Left ventricle myocardium inferior (tissue), 1 donor: ENCODE measurements at places on chromosomes 11 and 22.

DNA sequence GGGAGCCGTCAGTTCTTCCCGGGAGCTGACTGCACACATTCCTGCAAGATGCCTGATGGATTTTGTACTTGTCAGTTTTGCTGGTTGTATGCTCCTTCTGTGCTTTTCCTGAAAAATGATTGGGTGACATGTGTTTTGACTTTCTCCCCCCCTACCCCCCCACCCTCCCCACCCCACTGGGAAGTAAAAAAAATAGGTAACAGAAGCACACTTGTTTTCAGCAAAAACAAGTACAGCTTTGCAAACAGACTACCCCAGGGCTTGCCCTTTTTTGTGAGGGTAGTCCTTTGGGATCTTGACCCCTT, 1.1 kb downstream of the PPFIA1 start:
- DNase-seq = no peak

DNA sequence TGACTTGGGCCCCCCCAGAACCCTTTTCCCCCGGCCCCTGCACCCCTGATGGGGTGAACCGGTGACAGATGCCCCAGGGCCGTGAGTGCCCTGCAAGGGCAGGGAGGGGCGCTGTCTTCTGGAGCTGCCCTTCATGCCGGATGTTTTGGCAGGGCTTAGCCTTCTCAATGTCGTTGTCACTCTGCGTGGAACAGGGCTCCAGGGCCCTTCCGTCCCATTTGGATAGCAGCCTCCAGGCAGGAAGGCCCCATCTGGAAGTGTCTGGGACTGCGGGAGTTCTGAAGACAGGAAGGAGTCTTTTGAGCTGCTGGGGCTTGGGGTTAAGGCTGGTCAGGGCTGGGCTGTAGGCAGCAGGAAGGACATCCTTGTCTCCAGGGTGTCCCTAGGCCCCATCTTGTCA, 4.6 kb downstream of the FRMD8 start:
- peak; percentile 57 for DNase-seq

DNA sequence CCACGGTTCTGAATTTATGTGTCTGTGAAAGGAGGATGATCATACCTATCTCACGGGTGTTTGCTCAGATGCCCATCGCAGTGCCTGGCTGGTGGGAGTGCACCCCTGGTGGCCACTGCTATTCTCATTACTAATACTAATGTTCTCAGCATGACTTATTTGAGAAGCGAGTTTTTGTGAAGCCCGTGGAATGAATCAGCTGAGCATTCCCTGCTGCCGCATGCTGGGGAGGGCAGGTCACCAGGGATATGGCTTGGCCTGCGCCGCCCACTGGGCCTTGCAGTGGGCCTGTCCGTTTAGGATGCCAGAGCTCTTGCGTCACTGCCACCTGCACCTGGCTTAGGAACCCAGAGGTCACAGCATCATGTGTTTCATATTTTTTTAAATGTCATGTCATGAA, 16.9 kb downstream of the CTTN start:
- DNase-seq = no peak

DNA sequence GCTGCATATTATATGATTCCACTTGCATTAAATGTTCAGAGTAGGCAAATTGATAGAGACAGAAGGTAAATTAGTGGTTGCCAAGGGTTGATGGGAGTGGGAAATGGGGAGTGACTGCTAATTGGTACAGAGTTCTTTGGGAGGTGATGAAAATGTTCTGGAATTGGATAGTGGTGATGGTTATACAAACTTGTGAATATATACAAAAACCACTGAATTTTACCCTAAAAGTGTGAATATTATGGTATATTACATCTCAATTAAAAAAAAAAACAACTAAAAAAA, 52.5 kb downstream of the ARRB1 start:
- no peak for DNase-seq

DNA sequence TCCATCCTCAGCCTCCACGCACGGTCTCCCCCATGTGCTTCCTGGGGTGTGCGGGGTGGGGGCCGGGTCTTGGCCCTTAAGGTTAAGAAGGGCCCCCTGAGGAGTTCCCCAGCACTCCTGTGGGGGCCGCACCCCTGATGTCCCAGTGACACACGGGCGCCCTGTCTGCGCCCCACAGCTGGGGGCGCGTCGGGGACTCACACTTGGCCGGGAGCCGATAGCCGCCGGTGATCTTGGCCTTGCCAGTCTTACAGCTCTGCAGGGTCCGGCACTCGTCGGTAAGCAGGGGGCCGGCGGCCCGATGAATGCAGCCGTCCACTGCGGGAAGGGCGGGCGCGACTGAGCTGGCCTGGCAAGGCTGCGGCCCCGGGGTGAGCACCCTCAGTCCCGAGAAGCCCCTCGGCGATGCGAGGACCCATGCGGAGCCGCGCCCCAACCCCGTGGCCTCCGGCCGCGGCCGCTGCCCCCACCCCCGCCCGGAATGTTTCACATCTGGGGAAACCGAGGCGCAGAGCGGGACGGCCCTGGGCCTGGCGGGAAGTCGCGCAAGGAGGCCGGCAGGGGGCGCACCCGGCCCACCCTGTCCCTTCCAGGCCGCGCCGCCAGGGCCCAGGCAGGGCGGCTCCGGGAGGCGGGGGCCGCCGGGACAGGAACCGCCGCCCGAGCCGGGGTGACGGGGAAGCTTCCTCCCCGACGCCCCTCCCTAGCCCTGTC, 13.9 kb downstream of the OTUB1 start:
- peak; percentile 73 for DNase-seq

DNA sequence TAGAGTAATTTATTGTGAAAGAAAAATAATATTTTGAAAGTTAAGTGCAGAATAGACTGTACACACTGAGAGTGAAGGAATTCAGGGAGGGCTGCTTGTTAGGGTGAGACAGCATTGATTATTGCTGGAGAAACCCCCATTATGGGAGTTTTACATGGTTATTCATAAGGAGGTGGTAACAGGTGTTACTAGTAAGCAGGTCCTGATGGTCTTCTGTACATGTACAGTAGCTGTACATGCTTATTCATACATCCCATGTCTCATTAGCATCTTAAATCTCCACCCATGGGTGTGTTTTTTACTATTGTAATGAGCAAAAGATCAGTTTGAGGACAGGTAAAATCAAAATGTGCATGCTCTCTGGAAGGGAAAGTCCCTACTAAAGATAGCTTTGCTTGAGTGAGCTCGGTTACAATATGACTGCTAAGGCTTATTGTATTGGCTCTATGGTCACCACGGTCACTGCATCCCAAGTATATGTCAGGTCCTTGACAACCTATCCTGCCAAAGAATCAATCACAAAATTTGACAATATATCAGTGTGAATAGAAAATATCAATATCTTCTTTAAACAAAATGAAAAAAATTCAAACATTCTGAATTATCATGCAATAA, 6.2 kb downstream of the KDM4F start:
- DNase-seq = no peak

- no peak for DNase-seq
Measured at GRCh38 chr11:88657076-88657738, 319.7 kb upstream of the CTSC start.

- DNase-seq = no peak
Measured at GRCh38 chr11:95835351-95835750, 45.1 kb downstream of the CEP57 start.

DNA sequence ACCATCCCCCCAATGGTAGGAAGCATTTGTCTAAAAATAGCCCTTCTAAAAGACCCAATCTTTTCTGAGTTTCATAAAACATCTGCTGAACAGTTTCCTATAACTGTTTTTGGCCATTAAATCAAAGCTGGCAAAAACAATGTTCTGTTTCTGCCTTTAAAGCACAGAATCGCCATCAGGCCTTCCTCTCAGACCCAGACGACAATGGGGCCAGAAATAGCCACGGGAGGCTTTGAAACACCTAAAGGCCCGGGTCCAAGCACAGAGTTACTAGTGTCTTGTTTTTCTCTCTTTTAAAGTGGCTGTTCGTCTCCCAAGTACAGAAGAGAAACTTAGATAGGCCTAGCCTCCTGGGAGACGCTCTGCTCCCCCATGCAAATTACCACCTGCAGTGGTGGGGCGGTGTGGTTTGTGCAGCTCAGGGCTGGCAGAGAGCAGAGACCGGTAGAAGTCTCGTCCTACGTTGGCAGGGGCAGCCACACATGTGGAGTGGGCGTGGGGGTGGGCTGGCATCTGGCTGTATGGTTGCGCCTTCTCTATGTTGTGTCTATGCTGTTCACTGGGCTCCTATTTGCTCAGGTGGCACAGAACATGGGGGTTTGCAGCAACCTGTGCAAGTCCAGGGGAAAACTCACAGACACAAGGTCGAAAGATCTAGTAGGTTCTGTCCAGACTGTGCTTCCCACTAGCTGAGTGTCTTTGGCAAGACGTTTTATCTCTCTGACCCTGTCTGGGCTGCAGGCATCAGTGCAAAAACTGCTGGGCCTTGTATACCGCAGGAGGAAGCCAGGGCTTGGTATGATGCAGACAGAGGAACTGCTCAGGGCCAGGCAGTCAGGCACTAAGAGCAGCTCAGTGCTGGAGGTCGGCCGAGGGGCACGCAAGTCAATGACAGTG, 23.6 kb upstream of the ETS1 start:
- no peak for DNase-seq

DNA sequence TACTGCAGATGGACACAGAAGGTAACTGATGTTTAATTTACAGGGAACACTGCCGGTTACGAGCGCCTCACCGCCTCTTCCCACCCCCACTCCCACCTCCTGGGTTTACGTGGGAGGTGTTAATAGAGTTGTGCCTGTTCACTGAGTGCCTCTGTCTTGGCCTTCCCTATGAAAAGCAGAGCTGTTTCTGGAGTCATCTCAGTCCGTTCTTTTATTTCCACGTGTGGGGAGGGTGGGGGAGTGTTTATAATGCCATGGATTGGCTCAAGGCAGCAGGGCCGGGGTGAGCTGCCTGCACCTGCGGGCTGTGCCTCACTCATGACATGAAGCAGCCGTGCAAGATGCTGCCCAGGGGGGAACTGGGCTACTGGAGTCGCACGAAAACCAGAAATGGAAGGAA, 322.7 kb downstream of the CADM1 start:
- no peak for DNase-seq

DNA sequence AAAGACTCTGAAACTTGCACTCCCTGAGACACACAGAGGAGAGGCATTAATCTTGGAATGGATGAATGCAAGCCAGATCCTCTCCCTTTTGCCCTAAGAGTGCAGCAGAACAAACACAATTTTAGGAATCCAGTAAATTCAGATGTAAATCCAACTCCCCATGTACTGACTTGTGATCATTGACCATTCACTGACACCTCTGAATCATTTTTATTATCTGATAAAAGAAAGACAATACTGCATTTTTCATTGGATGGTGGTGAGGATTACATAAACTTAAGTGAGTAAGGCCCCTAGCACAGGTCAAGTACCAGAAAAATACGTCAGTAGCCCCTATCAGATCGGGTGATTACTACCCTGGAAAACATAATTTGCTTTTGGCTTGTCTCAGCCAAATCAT, 782.9 kb upstream of the API5 start:
- DNase-seq = no peak

DNA sequence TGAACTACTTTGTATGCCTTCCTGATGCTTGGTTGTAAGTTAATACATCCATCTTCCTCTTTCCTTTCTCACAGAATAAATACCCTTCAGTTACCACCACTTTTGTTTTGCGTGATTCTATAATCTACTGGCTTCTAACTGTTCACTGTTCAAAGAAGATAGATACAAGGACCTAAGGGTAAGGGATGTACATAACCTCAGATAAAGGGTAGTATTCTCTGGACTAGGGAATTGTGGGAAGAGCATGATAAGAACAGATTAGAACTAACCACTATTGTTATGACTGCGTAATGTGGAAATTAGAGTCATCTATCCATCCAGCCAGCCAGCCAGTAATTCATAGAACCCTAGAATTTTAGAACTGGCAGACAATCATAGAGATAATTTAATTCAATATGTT, 36.4 kb downstream of the MAP6 start:
- no peak for DNase-seq
